ENCODE measurements at places on chromosomes 4 and X.

- no peak for DNase-seq
These were observed 192.5 kb downstream of the SOWAHB start for GRCh38 chr4:76705472-76705871.

- DNase-seq: no peak
These were observed 121.0 kb upstream of the ACSL4 start for GRCh38 chrX:109854096-109854495.

GRCh38 chrX:118655561-118656246 lies 71.7 kb upstream of the IL13RA1 start:
- no peak for DNase-seq

- DNase-seq: no peak
These were observed 57.9 kb downstream of the CCKAR start for GRCh38 chr4:26432419-26432818.

DNA sequence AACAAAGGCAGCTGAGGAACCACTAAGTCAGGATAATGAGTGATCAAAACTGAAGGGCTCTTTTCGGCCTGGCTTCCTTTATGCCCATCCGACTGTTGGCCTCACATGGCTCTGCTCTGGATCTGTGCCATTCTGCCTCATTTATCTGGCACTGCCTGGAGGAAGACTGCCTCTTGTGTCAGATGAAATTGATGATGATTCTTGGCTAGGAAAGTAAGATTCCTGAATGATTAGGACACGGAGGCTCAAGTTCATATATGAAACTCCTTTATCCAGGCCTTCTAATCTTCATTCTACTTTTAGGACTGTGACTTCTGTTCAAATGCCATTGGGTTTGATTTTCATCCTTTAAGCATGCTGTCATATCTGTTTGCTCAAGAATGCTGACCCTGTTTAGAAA lies 475.4 kb upstream of the RPS6KA3 start:
- DNase-seq: no peak

DNA sequence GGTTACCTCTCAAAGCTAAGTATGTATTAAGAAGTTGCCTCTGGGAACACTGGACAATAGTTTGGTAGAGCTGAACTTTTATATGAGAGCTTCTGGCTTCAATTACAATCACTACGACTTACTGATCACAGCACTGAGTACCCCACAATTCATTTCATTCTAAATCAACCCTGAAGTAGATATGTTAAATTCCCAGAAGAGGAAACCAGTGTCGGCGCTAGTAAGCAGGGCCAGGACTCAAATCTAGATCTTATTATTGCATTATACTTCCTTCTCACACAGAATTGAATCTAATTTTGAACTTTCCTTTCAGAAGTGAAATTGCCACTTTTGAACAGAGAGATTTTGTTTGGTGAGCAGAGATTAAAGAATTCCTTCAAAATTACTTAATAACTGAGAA lies 41.8 kb downstream of the HUWE1 start:
- no peak for DNase-seq

- DNase-seq: no peak
These were observed 68.8 kb downstream of the FBXW7 start for GRCh38 chr4:152467101-152467500.

DNA sequence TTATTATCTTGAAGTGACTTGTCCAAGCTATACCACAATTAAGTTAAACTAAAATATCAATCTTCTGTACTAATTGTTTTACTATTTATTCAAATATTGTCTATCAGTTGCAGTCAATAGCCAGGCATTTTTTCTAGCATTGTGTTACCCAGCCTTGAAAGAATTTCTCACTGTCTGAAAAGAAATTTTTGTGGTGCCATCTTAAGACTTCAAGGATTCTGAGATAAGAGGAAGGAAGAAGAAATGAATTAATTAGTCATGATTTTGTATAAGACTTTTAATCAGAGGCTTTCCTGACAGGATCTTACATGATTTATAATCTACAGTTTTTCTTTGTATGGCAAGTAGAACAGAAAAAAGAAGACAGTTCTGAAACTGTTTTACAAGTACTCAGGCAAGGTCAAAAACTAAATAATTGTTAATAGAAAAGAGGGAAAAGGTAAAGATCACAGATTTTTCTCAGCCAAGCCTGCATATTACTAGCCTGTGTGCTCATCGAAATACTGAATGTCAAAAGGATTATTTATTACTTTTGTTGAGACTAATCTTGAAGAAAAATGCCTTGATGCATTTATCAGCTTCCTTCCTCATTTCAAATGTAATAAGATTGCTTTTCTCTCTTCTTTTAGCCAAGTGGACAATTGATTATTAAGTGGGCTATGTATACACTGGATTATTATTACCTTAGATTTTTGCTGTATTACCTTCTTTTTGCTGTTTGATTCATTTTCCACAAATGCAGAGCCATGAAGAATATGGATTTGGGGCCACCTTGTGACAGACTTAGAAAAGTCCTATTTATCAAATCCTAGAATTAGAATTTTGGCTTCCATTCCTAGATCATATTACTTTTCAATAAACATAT lies 53.8 kb downstream of the CXCL1 start:
- DNase-seq: no peak

- no peak for DNase-seq
These were observed 41.2 kb upstream of the PDHA2 start for GRCh38 chr4:95798727-95799126.

GRCh38 chr4:57091657-57092162 lies 18.5 kb downstream of the IGFBP7 start:
- no peak for DNase-seq

GRCh38 chrX:107117993-107118321 lies 665 bp downstream of the RBM41 start:
- DNase-seq: no peak

GRCh38 chr4:113059449-113060182 lies 10.2 kb downstream of the ANK2 start:
- no peak for DNase-seq

GRCh38 chrX:101925733-101926132 lies 6.1 kb downstream of the ZMAT1 start:
- no peak for DNase-seq

GRCh38 chrX:20309806-20310205 lies 43.1 kb upstream of the RPS6KA3 start:
- DNase-seq: no peak

GRCh38 chrX:106454991-106455390 lies 156.8 kb upstream of the RADX start:
- DNase-seq: no peak

GRCh38 chr4:185504098-185505047 lies 30.9 kb downstream of the PDLIM3 start:
- no peak for DNase-seq

DNA sequence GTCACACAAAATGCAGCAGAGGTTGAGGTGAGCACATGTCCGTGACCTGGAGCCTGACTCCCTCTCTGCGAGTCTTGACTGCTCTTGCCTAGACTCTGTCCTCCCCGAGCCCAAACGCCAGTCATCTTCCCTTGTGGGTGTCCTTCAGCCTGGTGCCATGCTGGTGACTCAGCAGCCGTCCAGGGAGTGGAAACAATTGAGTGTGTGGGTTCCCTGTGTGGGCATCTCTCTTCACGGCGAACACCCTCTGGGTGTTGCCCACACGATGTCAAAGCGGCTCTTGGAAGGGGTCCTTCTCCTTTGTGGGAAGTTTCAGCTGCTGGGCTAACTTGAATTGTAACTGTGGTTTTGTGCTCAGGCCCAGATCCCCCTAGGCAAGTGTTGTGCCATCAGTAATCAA lies 17.5 kb upstream of the MSANTD1 start:
- no peak for DNase-seq

DNA sequence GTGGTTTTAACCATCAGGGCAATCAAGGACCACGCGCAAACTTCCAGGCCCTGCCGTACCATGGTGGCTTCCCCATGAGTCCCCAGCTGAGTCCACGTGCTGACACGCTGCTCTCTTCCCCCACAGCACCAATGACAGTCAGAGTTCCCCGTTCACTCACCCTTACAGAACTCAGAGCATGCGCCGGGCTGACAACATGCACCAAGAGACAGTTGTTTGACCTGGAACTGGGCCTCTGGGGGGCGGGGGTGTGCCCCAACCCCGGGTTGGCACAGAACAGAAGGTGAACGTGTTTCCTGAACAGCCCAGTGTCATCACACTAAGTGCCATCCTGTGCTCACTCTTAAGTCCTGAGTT lies 29.4 kb downstream of the IRF2 start:
- DNase-seq: no peak

DNA sequence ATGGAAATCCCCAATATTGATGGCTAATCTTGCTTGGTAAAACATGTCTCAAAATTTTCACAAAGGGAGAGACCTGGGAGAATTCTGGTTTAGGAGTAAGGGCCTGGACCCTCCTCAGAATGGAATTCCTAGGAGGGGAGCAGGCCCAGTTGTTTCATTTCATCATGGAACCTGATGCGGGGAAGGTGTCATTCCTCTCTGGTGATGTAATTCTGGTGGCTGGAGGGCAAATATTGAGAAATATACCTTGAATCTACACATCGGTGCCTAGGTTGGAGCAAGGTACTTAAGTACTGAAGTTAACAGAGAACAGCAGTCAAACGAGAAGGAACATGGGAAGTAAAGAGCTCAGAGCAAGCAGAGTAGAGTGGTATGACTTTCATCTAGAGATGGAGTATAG lies 23.2 kb upstream of the CCSER1 start:
- DNase-seq: no peak

DNA sequence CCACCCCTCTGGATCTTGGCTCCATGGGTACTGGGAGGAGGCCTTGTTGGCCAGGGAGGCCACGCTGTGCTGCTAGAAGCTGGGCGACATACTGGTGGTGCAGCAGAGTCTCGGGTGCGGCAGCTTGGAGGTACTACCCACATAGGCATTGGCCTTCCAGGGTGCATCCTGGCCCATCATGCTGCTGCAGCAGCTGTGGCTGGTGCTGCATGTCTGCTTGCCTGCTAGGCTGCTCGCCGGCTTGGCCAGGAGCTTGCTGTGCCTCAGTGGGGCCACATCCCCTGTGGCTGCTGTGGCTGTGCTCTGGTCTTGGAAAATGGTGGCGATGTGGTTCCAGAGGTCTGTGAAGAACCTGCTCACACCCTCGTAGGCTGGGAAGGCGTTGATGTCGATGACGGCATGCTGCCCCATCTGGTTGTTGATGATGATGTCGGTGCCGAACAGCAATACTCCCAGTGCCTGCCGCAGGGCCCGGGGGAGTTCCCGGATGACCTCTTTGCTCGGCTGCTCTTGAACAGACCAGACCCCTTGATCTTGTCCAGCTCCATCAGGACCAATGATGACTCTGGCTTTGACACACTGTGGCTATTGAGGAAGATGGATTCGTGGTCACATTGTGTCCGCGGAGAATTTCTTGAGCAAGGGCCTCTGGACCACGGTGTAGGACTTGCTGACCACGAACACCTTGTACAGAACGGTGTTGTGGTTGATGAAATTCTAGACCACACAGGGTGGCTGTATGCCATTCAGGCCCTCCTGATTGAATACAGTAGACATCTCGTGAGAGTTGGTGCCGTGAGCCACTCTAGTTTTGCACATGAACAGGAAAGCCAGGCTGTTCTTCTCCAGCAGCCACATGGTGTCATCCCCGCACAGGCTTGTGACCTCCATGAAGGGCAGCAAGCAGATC lies 11.8 kb downstream of the RBM10 start:
- DNase-seq: no peak

DNA sequence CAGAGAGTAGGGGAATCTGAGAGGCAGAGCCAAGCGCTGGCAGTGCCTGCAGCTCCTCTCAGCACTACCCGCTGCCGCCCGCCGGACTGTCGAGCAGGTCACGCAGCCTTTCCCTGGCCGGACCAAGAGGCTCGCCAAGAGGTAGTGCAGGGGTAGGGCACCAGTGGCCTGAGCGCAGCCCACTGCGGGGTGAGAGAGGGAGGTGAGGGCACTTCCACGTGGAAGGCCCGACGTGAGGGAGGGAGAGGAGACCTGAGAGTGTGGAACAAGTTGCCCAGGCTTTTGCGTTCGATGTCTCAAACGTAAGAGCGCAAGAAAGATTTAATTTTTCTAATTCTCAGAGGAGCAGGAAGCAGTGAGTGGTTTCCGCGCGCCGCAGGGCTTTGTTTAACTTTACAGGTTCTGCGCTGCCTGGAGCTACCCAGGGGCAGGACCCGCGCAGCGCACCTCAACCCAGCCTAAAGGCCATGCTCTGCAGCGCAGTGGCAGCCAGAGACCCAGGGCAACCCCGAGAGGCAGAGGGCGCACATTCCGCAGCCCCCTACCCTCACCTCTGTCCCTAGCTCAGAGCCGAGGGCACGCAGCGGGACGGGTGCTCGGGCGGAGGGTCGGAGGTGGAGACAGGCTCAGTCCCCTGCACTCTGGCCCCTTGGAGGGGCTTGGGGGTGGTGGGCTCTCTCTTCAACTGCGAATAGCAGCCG lies 14.9 kb downstream of the ARHGAP36 start:
- DNase-seq: no peak

DNA sequence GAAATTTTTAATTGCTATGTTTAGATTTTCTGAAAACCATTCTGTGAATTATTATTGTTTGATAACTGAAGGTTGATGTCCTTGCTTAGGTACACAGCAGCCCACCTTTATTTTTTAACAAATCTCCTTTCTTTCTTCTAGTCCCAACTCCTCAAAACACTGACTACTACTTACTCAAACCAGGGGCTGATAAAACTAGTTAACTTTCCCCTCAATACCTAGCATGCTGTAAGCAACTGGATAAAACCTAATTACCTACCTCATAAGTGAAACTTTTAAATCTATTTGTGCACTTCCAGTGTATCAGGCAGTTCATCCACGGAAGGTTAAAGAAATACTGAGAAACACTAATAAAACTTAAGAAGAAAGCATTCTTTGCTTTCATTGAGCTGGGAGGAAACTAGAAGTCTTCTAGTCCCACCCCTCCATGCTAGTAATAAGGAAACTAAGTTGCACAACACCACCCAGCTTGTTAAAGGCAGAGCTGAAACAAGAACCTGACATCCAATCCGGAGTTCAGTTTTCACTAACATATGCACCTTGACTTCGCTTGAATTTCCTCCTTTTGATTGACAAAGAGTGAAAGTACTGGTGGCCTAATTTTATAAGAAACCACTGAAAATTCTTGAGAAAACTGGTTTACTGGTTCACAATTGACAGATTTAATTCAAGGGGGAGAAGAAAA lies 180.2 kb upstream of the TET2 start:
- no peak for DNase-seq

- DNase-seq: no peak
These were observed 30.7 kb upstream of the WDR17 start for GRCh38 chr4:176034936-176035335.

DNA sequence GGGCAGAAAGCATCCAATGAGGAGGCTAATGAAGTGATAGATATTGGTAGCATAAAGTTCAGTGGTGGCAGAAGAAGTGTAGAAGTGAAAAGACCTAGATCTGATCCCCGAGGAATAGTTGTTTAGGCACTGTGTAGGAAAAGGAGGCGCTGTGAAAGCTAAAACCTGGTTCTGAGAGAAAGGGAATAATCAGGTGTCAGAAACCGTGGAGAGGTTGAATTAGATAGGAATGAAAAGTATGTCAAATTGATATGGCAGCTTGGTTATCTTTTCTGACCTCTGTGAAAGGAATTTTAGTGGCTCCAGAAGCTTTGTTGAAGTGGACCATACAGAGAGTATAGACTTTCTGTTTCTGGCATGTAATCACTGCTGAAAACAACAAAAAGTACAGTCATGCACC lies 30.8 kb upstream of the CCDC160 start:
- no peak for DNase-seq

DNA sequence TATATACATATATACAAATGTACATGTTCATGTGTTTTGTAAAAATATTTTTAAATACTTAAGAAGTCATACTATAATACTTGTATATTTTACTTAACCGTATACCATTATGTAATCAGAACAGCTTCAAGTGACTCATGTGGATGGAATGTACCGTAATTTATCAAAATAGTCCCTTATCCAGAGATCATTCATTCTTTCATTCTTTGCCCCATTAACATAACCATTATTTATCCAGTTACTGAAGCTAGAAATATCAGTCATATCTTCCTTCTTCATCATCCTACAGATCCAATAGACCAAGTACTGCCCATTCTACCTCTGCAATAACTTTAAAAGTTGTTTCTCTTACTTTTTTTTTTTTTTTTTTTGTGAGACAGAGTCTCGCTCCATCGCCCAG lies 164.2 kb downstream of the MAB21L2 start:
- DNase-seq: no peak

All from stimulated activated CD8-positive, alpha-beta memory T cell treated with anti-CD3 and anti-CD28 coated beads, Interleukin-7, amount 100 ng/mL, for 1 hour (primary cell).